Stimulated activated CD8-positive, alpha-beta memory T cell treated with anti-CD3 and anti-CD28 coated beads, Interleukin-4, amount 100 ng/mL, for 4 hours (primary cell): ENCODE measurements at places on chromosomes 2 and 18.

DNA sequence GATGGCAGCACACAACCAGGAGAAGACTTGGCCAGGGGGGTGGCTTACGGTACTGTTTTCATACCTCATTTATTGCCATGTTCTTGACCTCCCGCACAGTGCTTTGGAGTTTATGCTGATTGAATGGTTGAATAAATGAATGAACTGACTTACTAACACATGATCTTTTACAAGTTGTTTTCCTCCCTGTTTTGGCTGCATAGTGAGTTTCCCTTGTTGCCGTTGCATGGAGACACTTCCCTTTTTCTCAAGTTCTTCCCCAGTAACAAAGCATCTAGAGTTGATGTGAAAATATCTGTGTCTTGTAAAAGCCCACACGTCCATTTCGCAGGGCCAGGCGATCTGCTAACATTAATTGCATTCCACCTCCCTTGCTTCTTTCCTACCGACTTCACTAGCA, 35.7 kb upstream of the RAB1A start:
- DNase-seq: no peak

DNA sequence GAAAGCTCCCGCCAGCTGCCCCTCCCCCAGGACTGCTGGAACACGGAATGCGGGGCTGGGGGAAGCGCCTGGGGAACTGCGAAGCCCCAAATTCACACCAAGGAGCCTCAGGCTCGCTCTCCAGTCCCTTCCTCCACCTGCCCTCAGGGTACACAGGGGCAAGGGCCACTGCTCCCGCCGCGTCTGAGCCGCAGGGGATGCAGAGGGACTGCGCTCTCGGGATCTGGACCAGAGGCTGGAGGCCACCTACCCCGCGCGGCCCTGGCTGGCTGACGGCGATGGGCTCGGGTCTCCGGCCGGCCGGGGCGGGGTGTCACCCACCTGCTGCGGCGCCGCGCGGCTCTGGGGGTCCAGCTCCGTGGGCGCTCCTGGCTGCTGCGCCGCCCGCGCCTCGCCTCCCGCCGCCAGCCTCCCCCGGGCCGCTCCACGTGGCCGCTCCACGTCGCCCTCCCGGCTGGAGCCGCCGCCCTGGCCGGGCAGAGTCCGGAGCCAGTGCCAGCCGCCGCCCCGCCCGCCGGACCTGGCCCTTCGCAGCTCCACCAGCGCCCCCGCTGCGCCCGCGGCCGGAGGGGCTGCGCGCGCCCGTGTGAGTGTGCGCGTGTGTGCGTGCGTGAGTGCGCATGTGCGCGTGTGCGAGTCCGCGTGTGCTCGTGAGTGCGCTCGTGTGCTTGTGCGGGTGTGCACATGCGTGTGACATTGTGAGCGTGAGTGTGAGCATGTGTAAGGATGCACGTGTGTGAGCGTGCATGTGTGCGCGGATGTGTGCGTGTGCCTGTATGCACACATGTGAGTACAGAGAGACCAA, at the start of gene CGREF1:
Gene CGREF1, minus strand, starts transcription at position 604 of the 805 bp plus-strand sequence. CDS start 14,762 bp downstream, outside the sequence.
- DNase-seq: no peak

DNA sequence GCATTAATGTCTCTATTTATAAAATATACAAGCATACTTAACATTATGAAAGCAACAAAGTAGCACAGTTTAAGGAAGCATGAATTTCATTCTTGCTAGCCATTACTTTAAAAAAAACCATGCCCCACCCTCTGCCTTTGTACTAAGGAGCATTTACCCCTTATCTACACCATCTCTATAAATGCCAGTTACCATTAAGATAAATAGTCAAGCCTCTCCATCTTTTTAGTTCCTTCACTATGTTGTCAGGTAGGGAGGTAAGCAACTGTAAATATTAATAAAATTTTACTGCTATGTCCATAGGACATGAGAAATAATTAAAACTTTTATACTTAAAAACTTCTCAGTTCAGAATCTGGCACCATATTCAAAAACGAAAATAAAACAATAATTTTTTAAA, 42.1 kb downstream of the ROCK1 start:
- no peak for DNase-seq

DNA sequence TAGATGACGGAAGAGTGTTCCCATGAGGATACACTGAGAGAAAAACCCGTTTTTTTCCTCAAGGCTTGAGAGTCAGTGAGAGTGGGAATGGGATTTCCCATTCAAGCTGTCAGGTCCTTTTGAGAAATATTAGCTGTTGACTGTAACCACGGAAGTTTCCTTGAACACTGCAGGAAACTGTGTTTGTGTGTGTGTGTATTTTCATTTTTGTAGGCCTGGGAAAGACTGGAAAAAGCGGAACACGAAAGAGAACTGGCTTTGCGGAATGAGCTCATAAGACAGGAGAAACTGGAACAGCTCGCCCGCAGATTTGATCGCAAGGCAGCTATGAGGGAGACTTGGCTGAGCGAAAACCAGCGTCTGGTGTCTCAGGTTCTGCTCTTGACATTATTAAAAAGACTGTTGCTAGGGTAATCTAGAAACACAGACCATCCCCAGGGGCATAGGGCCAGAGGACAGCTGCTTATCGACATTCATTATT, 98.8 kb upstream of the EML6 start:
- DNase-seq: no peak

DNA sequence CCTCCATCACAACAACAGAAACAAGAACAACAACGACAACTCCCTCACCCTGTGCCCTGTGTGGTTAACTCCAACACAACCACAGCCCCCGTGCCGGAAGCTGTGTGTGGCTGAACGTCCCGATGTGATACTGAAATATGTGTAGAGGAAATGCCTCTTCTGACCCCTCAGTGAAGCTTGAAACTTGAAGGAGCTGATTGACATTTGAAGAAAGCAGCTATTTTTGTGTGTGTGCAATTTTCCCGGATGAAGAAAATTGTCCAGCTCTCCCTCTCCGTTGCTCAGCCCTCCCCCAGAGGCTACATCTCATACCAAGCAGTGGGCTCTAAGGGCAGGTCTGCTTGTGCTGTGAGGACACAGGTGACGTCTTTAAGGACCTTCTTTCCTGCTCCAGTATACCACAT, 173.8 kb downstream of the ICOS start:
- DNase-seq: peak; percentile 20

GRCh38 chr2:54606393-54606958, 117.0 kb upstream of the EML6 start:
- no peak for DNase-seq

DNA sequence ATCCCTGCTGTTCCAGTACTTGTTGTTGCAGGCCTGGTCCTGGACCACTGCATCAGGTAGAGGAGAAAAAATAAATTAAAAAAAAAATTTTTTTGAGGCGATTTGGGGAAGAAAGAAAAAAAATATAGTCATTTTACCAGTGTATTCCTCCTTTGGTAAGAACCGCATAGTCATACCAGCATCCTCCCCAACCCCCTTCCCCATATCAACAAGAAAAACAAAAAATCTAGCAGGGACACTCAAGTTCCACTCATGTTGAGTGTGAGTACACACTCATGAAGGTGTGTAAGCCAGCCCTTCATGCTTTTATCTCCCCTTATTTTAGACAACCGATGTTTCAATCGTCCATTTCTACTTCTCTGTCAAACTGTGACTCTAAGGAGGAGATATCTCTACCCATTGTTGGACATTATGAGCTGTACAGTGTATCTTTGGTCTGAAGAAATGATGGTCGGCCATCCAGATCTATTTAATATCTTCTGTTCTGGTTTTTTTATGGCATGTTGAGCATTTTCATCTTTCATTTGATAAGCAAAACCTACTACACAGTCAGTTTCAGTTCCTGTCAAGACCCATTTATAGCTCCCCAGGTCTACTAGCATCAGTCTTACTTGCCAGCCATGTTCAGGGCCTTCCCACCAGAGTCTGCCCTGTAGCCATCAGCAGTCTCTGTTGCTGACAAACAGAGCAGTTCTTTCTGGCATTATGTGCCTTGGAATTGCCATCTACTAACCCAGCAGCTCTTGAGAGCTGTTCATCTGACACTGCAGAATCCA, 20.0 kb downstream of the ELP2 start:
- DNase-seq: no peak

GRCh38 chr18:48356151-48356745, 52.9 kb downstream of the ZBTB7C start:
- no peak for DNase-seq

DNA sequence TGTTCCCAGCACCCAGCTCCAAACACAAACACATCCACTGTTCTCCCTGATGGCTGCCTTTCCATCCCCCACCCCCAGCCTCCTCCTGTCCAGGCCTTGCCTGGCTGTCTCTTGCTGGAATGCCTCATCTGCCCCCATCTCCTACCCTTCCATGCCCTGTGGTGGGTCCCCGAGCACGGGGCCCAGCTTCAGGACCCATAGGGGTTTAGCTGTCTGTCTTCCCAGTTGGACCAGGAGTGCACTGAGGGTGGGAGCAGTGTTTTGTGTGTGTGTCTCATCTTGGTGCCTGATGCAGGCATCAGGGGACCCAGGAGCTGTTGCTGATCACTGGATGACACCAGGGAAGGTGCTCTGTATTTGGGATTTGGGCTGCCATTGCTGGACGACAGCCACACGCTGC, 34.5 kb downstream of the GLI2 start:
- DNase-seq: no peak

DNA sequence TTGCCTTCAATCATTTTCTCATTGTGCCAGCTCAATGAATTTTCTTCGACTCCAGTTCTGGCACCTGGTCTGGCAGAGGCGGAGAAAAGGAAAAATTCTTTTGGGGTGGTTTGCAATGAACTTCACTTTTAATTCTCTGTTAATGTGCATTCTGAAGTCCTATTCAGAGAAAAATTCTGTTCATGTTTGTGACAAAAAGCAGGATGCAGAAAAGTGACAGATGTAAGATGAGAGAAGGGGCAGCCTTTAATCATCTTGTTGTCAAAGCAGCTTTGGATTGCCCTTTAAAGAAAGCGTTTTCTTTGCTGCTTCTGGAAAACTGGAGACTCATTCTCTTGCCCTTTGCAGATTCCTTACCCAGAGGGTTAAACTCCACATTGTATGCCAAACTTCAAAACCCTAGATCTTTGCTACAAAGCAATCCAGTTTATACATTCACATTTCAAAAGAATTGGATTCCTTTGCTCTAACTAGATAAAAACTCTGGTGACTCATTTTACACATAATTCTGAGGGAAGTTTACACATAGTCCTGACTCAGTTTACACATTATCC, 94.6 kb upstream of the CAVIN2 start:
- DNase-seq: no peak

DNA sequence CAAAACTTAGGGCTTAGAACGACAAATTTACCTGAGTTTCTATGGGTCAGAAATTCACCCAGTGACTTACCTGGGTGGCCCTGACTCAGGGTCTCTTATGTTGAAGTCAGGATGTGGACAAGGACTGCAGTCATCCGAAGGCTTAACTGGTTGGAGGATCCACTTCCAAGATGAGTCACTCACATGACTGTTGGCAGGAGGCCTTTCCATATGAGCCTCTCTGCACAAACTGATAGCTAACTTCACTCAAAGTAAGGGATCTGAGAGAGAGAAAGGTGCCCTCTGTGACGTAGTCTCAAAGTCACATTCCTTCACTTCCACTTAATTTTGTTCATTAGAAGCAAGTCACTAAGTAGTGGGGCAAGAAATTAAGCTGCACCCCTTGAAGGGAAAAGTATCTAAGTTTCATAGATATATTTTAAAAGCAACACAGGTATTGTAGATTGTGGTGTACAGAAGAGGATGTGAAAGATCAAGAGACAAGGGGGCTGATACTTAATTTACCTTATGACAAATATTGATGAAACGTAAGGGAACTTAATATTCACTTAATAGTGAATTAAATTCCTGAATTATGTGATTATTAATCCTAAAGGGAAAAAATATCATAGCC, 48.4 kb downstream of the TANK start:
- no peak for DNase-seq

GRCh38 chr2:241753493-241753892, 19.1 kb downstream of the D2HGDH start:
- DNase-seq: no peak

DNA sequence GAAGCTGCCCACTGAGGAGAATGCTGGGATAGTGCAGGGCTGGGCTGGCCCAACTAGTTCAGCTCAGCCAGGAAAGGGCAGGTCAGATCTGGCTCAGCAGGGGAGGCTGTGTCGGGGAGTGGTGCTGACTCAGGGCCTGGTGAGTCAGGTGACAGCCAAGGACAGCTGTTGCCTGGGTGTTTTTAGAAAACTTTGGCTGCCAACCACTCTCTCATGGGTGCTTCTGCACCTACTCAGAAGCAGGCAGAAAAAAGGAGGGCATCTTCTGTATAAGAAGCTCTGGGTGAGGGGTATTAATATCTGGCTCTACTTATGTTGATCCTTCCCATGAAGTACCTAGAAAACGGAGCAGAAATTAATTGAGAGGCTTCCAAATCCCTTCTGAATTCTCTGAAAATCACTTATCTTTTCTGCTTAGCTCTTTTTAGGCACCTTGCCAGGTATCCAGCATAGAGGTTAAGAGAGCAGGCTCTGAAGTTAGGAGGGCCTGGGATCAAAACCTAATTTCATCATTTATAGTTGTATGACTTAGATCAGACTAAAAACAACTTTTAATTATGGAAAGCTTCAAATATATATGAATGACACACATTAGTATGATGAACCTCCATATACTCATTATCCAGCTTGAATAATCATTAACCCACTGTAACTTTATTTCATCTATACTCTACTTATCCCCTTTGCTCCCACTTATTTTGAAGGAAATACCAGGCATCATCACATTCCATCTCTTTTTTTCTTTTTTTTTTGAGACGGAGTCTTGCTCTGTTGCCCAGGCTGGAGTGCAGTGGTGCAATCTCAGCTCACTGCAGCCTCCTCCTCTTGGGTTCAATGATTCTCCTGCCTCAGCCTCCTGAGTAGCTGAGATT, 15.5 kb upstream of the RAB10 start:
- no peak for DNase-seq

DNA sequence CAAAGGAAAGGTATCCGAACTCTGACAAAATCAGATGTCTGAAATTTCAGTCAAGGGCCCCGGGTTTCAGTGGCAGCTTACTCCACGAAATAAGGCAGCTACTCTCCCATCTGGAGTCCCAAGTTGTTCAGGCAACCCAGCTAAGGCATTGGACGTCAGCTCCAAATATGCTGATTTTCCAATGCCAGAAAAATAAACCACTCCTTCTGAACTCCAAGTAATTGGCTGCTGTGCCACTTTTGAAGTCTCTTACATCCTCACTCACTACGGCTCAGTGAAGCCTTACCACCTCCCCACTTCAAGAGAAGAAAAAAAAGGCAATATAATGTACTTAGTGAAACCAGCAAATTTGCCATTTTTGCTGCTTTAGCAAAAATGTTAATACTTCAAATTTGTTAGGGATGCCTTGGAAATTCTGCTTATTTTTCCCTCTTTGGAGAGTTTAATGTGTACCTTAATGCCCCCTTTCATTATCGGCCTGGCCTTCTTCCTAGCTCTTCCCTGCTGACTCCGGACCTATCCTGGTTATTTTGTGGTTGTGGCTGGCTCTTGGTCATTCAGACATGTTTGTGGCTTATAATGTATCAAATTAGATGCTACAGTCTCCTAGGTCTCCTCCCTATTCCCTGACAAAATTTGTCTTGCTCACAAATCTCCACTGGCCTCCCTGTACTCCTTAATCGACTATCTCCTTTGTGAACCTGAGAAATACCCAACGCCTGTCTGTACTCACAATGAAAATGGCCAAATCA, 589.2 kb upstream of the ZEB2 start:
- DNase-seq: no peak

- no peak for DNase-seq
Observed at GRCh38 chr2:60051991-60052390, 501.5 kb downstream of the BCL11A start.

- DNase-seq: no peak
Observed at GRCh38 chr2:230814616-230815015, 50.1 kb upstream of the ITM2C start.

- no peak for DNase-seq
Observed at GRCh38 chr18:6055711-6056110, 160.4 kb upstream of the TMEM200C start.

- DNase-seq: no peak
Observed at GRCh38 chr2:158730621-158731140, 64.4 kb upstream of the DAPL1 start.

GRCh38 chr2:86634352-86634751, 10.7 kb upstream of the RNF103 start:
- no peak for DNase-seq
